ENCODE measurements at places on chromosomes 1 and 21.
A peak's percentile ranks its signal among the peaks of the same experiment; 100 is the strongest.

DNA sequence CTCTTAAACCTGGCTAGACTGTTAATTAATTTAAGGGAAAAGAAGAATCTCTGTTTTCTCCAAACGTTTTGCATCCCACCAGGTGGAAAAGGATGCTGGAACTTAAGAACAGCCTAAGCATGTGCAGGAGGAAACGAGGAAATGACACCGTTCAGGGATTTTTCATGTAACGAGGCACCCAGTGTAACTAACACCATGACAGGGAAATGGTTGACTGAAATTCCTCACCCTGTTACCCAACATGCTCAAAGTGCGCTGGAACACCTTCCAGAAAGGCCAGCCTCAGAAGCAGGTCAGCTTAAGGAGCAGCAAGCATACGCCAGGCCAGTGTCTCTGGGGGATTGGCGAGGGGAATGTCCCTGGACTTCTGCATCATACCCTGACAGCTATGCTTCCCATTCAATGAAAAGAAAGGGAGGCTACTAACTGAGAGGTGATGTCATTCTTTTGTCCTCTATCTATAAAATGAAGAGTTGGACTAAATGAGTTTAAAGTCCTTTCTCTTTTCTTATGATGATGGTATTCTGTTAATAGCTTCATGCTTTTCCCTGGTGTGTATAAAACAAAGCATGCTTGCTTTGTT lies 21.6 kb downstream of the TNN start:
- no peak for DNase-seq

DNA sequence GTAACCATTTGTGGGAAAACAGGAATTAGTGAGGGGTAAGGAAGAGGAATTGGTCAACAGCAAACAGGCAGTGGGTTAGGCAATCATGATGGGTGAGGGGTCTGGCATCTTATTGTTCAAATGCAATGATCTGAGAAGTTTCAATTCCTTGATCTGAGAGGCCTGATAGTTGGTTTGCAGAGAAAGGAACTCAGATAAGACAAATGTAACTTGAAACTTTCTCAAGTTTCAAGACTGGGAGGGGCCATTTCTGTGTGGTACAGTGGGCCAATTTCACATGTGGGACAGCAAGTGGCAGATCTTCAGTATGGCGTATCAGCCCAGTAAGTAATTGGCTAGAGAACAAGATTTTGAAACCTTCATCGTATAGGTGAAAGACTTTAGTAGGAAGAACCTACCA lies 102.5 kb downstream of the XPR1 start:
- no peak for DNase-seq

- DNase-seq = no peak
Observed at GRCh38 chr1:241841691-241842090, 6.3 kb upstream of the EXO1 start.

- DNase-seq = no peak
Observed at GRCh38 chr1:240965581-240966091, 353.7 kb upstream of the GREM2 start.

GRCh38 chr1:162299018-162299417 lies 77.6 kb downstream of the SPATA46 start:
- DNase-seq = no peak

DNA sequence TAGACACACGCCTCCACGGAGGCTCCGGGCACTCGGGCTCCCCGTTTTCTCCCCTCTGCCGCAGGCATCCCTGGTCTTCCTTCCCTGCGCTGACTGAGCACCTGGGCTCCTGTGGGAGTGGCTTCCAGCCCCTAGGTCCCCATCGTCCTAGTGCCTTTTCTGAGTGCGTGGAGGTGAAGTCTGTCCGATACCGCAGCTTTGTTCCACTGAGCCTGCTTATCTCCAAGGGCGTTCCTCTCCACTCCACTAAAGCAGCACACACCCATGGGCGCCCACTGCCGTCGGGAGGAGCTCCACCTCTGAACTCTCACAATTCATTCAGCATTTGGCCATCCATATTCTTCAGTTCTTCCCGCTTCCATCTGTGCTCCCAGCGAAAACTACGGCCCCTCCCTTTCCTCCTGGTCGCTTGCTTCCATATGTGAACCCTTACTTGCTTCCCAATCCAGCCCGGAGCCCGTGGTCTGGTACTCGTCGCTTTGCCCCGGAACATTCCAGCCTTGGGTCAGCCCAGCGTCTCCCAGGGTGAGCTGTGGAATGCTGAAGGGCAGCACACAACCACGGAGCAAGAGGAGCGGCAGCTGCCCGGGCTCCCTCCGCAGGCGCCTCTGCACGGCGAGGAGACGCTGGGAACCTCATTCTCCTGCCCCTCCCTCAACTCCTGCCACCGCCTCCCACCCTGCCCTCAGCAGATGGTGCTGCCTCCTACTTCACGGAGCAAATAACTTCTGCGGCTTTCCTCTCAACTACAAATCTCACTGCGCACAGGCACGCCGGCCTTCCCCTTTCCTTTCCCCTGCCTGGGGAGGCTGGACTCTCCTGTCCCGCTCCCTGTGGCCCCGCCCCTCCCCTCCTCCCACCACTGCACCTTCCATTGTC lies 27.5 kb downstream of the ATP8B2 start:
- peak; percentile 44 for DNase-seq

GRCh38 chr1:33379631-33380354 lies 51.1 kb downstream of the PHC2 start:
- DNase-seq = no peak

- peak; percentile 56 for DNase-seq
Observed at GRCh38 chr21:42063571-42064521, 7.3 kb upstream of the UMODL1 start.

- no peak for DNase-seq
Observed at GRCh38 chr1:83762416-83762815, 236.5 kb downstream of the TTLL7 start.

- peak; percentile 59 for DNase-seq
Observed at GRCh38 chr21:14773777-14774345, 227.7 kb upstream of the SAMSN1 start.

- DNase-seq = peak; percentile 17
Observed at GRCh38 chr21:46425041-46425440, 33.6 kb upstream of the DIP2A start.

DNA sequence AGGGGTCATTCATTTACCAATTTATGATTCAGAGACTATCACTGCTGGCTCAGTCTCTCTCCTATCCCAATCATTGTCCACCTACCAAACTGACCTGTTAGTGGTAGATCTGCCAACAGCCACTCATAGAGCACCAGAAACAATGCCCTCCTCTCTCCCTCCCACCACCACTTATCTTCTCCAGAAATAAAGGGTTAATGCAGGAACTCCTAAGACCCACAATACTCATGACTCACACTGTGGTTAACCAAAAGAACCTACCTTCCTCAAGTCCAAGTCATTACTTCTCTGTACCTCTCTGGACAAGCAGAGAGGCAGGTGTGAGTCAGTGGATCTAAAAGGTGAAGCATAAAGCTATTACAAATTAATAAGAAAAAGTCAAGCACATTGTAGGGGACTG lies 40.9 kb upstream of the CAMK1G start:
- no peak for DNase-seq

- DNase-seq = no peak
Observed at GRCh38 chr1:26999440-26999987, 6.0 kb downstream of the TRNP1 start.

- DNase-seq = peak; percentile 39
Observed at GRCh38 chr1:185155600-185156287, 1.0 kb downstream of the TRMT1L start.

- no peak for DNase-seq
Observed at GRCh38 chr1:180184041-180184440, 29.4 kb downstream of the QSOX1 start.

GRCh38 chr1:212805767-212806166 lies 14.1 kb downstream of the TATDN3 start:
- no peak for DNase-seq

DNA sequence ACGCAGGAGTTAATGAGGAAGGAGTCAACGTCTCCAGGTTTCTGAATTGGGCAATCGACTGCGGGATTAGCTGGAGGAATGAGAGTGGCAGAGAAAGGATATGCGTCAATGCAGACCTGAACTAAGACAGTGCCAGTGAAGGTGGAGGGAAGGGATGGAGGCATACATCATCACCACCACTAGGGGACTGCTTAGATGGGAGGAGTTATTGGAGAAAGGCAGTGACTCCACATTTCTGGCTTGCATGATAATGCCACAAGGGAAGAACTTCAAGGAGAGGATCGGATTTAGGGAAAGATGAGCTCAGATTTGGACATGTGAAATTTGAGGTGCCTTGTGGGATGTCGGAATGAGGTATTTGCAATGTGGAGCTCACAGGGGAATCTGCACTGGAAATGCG lies 17.5 kb downstream of the VASH2 start:
- DNase-seq = no peak

GRCh38 chr1:9437961-9438430 lies 101.3 kb upstream of the SLC25A33 start:
- no peak for DNase-seq

DNA sequence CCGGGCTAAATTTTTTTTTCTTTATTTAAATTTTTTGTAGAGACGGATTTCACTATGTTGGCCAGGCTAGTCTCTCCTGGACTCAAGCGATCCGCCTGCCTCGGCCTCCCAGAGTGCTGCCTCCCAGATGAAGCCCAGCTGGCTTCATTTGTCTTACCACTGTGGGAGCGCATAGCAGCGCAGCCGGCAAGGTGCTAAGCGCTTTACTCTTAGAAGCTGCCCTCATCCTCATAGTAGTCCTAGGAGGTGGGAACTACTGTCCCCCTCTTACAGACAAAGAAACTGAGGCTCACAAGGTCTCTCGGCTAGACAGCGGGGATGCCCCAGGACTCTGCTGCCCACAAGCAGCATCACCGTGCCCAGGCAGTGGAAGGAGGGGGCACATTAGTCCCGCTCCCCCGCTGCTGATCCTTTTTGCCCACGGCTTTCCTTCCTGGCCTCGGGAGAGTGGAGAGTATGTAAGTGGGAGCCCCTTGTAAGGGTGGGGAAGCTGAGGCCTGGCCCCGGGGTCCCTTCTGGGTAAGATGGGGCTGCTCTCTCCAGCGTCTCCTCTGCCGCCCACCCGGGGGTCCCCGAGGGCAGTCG lies 726 bp downstream of the TMEM54 start:
- DNase-seq = no peak

- no peak for DNase-seq
Observed at GRCh38 chr1:17904290-17904689, 149.2 kb downstream of the ACTL8 start.

DNA sequence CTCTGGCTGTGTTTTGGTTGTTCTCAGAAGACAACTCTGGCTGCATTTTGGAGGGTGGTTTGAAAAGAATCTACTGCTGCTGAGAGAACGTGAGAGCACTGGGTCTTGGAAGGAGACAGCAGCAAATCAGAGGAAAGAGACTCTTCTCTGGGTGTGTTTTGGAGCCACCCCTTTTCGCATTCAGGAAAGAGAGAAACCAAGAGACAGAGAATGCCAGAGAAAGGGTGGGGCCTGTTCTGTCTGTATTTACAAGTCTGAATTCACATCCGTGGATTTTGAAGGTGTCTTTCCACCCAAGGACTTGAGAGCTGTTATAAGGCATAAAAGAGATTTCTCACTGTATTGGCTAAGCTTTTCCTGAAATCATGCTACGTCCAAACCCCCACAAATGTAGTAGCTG lies 187.2 kb downstream of the C1orf94 start:
- no peak for DNase-seq

GRCh38 chr1:109184687-109185086 lies 29.0 kb upstream of the SARS1 start:
- DNase-seq = no peak

- no peak for DNase-seq
Observed at GRCh38 chr1:111719135-111719534, 20.1 kb downstream of the INKA2 start.

DNA sequence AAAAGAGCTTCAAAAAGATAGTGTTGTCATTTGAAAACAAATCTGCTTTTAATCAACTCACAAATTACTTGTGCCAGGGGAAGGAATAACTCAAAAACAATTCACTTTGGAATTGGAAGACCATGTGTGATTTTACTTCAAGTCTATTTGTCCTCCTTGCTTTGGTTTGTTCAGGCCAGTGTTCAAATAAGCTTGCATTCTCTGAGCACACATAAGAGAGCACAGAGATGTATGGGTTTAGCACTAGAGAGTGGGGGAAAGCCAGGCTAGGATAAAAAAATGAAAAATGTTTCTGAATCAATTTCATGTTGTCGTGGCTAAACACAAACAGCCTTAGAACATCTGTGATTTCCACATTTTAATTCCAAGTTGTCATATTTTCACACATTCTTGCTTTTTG lies 325.7 kb upstream of the LYPLAL1 start:
- no peak for DNase-seq

- no peak for DNase-seq
Observed at GRCh38 chr1:217484871-217485270, 146.0 kb downstream of the GPATCH2 start.

DNA sequence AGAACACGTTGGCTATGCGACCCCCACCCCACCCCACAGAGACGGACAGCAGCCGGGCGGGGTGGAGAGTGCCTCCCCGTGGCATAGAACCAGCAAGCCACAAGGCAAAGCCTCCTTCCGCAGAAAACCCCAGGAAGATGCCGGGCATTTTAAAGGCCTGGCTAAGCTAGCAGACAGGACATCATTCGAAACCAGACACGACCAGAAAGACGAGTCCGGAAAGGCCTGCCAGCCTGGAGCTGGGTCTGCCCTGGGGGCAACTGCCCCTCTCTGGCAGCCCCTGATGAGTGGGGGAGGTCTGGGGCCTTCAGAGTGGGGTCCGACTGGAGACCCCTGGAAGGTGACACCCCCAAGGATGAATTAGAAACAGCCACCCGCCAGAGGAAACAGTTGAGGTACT lies 8.5 kb downstream of the FTCD start:
- DNase-seq = no peak

DNA sequence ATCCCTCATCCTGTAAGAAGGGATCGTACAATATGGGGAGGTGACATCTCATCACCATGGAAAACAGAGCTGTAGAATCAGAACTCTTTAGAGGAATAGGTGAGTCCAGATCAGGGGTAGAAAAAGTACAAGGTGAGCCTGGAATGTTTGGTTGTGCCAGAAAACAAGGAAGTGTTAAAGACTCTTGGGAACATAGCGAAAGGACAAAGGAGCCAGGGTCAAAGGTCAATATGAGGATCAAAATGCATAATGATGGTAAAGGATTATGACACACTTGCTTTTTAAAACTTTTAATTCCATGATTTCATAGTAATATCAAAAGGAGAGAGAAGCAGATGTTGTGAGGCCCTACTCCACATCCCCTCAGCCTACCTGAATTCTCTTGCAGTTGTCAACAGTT lies 19.2 kb upstream of the TRIM33 start:
- DNase-seq = no peak

DNA sequence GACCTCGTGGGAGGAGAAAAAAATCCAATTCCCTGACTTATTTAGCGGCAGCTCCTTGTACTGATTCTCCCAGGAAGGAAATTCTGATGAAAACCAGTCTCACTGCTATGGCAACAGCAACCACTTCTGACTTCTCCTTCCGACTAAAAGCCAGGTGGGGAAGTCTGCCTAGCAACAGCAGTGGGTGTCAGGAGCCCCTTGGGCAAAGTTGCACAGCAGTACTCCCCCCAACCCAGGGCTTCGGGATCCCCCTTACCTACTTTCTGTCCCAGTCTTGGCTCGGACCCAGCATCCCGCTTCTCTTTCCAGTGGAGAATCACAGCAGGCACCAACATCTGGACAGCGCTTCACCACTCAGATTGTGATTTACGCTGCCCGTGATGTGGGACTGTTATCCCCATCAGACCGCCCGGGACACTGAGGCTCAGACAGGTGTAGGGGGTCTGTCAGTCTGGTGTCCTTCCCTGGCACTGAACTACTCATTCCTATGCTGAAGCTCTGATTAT lies 24.6 kb downstream of the NKAIN1 start:
- no peak for DNase-seq

Measured in CD4-positive, alpha-beta T cell treated with Interleukin-1 beta for 1 hour (primary cell).